ENCODE measurements at places on chromosomes 12 and 14. TPM values are rescaled to one million over a fixed set of nuclear protein-coding genes. Genes with fewer than 3 reads are reported as not detected.

DNA sequence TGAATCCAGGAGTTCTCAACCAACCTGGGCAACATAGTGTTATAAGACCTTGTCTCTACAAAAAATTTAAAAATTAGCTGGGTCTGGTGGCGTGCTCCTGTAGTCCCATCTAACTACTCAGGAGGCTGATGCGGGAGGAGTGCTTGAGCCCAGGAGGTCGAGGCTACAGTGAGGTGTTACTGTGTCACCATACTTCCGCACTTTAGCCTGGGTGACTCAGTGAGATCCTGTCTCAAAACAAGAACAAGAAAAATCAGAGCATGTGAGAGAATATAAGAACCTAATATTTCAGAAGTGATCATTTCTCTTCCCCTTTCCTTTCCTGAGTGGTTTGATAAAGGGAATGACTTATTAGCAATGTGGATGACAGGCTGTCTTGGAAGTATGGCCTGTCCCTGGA is 9.5 kb downstream of the TRAF3 start:
- no peak for DNase-seq

DNA sequence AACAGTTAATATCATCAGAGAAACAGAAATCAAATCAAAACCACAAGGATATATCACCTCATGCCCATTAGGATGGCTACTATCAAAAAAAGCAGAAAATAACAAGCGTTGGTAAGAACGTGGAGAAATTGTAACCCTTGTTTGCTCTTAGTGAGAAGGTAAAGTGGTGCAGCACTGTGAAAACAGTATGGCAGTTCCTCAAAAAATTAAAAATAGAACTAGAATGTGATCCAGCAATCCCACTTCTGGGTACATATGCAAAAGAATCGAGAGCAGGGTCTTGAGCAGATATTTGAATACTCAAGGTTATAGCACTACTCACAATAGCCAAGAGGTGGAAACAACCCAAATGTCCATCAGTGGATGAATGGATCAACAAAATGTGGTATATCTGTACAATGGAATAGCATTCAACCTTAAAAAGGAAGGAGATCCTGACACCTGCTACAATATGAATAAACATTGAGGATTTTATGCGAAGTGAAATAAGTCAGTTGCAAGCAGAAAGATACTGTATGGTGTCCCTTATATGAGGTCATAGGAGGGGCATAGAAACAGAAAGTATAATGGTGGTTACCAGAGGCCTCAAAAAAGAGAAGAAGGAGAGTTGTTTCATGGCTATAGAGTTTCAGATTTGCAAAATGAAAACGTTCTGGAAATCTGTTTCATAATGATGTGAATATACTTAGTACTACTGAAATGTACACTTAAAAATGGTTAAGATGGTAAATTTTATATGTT is 131.0 kb upstream of the EEA1 start:
- no peak for DNase-seq

Gene ITGB7
- 1.6 TPM for total RNA-seq

GRCh38 chr12:46237371-46238045 is 31.3 kb downstream of the SLC38A1 start:
- no peak for DNase-seq

DNA sequence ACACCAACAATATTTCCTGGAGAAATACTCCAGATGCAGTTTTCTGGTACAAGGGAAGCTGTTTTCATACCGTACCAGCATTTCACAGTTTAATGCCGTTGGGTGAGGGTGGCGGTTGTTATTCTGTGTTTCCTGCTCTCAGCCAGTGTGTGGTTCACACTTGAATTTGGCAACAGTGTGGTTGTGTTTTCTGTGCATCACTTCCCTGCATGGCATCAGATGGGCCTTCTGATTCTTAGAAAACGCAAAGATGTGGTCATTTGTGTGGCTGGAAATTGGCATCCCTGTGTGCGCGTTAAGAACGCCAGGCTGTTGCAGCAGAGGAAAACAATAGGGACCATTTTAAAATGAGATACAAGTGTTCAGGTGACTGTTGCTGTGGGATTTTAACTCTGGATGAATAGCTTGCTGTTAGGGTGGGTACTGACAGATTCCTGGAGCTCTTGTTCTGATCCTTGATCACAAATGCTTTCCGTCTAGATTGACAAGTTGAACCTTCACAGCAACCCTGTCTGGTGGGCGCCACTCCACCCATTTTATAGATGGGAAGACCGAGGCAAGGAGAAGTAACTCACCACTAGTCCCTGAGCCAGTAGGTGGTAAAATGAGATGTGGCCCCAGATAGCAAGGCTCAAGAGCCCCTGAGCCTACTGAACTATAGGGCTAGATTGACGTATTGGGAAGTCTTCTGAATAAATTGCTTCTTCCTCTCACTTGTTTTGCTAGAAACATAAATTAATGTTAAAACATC is 231.2 kb downstream of the CHST11 start:
- DNase-seq: no peak

Gene RAD9B
- total RNA-seq: 0.60 TPM

DNA sequence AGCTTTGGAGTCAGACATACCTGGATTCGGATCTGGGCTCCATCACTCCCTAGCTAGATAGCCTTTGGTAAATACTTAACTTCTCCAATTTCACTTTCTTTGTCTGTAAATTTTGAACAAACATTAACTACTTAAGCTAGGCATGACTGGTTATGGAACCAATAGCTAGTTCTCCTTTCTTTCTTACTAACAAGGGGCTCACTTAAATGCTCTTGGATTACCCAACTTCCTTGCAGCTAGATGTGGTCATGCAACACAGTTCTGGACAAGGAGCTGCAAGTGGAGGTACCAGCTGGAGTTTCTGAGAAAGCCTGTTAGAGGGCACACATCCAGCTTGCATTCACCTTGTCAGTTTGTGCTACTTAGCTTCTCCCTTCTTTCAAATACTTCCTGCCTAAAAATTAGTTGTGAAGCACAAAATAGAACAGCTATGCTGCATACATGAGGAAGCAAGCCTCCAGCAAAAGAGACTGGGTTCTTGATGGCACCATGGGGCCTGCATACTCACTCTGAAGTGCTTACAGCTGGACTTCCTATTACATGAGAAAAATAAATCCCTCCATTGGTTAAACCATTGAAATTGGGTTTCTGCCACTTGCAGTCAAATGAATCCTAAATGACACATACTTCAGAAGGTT is 210.1 kb upstream of the EEA1 start:
- no peak for DNase-seq

GRCh38 chr14:80615831-80616230 is 325.7 kb downstream of the CEP128 start:
- no peak for DNase-seq

- DNase-seq: no peak
These were observed 73.4 kb downstream of the SPTB start for GRCh38 chr14:64806202-64806861.

DNA sequence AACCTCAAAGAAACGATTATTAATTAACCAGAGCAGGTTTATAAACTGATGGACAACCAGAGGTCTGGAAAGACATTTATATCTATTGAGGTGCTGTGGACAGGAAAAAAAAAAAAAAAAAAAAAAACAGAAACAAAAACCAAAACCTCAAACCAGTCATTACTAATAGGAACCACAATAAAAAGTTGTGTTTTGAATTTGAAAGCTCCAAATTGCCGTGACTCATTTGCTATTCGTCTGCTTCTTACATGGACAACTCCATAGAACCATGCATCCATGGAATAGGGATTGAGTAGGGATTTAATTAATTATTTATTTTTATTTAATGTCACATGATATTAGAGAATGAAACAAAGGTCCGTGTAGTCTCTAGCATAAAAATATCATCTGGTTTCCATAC is 134.1 kb upstream of the SSTR1 start:
- DNase-seq: no peak

- DNase-seq: no peak
These were observed 12.1 kb downstream of the BHLHE41 start for GRCh38 chr12:26112703-26113147.

Gene LAG3
- 0.63 TPM for total RNA-seq

DNA sequence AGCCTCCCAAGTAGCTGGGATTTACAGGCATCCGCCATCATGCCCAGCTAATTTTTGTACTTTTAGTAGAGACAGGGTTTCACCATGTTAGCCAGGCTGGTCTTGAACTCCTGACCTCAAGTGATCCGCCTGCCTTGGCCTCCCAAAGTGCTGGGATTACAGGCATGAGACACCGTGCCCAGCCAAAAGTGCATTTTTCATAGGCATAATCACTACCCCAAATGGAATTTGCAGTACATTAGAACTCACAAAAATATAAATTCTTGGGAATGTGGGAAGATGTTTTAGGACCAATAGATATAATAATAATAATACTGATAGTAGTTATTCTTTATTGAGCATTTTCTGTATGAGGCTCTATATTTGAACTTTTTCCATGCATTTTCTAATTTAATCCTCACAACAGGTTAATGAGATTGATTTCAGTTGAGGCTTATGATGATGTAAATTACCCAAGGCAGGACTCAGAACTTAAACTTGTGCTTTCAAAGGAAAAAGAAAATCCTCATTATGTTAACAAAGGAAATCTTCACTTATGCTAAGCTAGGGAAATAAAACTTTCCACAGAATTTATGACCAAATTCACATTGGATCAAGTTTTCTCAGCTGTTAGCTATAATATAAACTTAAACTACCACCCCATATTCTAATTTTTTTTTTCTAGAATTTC is 121.6 kb downstream of the SRGAP1 start:
- no peak for DNase-seq

Gene VASH1
- 22.9 TPM for total RNA-seq

Gene C12orf56
- total RNA-seq: not detected

Gene CIDEB
- total RNA-seq: 23.8 TPM

GRCh38 chr14:100654814-100655740 is 67.9 kb upstream of the BEGAIN start:
- DNase-seq: no peak

Gene CCDC197
- total RNA-seq: not detected

GRCh38 chr12:40794087-40794486 is 101.8 kb downstream of the CNTN1 start:
- DNase-seq: no peak

GRCh38 chr14:20417250-20418186 is 4.2 kb upstream of the TEP1 start:
- DNase-seq: no peak

DNA sequence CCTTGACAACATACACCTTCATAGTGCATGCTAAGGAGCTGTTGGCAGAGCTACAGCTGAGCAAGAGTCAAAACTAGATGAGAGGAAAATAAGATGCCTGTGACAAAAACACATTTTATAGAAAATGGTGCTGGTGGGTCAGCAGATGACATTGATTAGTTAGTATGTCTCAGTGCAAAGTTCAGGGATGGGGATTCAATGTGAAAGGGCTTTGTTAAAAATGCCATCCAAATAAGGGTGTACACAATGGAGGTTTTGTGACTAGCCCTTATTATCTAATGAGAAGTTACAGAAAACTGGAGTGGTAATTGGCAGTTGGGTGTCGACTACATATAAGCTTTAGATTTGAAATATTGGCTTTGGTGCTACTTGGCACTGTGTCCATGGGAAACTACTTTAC is 169.0 kb downstream of the MON2 start:
- DNase-seq: no peak

DNA sequence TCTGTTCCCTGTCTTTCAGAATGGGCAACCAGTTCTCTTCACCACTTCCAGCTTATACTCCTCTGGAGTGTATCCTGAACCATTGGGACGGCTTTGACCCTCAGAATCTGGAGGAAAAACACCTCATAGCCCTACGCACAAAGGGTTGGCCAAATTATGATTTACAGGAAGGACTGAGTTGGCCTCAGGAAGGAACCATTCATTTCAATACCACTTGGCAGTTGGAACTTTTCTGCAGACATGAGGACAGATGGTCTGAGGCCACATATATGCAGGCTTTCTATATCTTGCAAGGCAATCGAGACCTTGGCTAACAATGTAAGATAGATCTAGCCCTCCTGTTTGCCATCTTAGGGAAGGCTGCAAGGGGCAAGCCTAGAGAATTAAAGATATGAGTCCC is 24.0 kb downstream of the CLECL1 start:
- no peak for DNase-seq

Gene DYNC1H1
- 440 TPM for total RNA-seq

DNA sequence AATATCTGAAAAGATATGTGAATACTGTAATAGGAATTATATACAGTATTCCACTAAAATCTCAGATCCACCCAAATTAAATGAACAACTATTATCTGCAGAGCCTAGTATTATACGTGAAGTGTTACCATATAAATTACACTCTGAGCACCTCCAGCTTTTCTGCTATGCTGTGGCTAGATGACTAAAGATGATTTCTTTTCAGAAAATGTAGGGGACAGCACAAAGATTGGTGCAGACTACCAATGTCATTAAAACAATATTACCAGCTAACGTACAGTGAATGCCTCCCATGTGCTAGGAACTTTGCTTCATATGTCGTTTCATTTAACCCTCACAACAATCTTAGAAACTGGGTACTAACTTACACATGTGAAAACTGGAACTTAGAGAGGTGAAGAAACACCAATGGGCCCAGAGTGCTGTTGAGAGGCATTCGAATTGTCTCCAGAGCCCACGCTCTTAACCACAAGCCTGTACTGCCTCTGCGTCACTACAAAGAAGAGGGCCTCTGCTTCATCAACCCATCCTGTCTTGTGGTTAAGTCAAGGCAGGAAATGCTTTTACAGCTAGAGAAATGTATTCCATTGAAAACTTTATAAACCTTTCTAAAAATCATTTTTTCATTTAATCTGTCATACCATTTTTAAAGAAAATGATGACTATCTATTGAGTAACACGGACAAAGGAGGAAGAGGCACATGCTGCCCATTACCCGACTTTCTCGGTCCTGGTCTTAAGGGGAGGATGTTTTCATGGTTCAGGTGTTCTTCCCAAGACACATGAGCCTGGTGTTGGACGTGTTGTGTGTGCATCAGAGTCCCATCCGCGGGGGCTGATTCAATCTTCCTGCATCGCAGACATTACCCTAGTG is 1.3 kb downstream of the GPR65 start:
- DNase-seq: no peak

DNA sequence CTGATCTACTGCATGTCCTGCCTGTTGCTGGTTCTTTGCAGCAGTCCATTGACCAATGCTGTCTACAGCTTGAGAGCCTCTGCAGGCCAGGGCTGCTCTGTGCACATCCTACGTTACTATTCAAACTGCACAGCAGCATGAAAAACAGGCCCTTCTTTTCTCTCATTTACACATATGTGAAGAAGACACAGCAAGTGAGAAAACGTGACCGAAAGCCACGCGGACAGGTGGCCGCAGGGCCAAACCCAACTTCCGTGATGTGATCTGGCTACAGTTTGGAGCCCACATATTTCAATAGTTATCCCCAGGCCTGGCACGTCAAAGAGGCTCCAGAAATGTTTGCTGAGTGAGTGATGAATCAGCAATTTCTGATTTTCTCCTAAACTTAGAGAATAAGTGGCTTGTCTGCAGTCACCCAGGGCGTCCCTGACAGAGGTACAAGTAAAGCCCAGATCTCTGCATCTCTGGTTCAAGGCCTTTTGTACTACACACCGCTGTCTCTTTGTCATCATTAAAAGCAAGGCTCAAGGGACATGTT is 17.9 kb upstream of the TCL1B start:
- no peak for DNase-seq
